Cerebellar nuclear complex (tissue), 1 donor: ENCODE measurements at places on chromosomes 6 and 20.

DNA sequence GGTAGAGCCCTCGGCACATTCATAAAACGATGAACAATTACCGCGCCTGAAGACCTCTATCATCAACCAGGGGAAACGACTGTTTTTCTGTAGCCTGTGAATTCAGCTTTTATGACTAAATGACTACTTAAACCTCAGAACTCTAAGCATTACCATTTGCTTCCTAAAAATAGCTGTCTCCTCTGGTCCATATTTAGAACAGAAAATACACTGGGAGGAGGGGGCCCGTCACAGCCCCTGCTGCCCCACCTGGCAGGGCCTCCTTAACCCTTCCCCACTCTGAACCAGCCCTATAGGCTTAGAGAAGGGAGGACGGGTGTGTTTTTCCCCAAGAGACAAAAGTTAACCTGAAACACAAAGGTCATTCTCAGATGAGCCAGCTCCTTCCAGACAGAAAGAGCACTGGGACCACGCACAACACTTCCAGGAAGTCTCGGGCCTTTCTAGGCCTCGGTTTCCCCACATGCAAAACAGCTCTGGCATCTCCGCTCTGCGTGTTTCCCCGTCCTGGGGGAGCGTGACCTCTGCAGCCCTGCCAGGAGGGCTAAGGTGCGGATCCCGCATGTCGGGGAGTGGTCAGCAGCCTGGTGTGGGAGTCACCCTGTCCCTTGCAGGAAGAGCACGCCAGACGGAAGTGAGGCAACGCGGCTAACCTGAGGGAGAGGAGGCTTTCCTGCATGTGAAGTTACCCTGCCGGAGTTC lies 193.9 kb downstream of the DLL1 start:
- DNase-seq: no peak

DNA sequence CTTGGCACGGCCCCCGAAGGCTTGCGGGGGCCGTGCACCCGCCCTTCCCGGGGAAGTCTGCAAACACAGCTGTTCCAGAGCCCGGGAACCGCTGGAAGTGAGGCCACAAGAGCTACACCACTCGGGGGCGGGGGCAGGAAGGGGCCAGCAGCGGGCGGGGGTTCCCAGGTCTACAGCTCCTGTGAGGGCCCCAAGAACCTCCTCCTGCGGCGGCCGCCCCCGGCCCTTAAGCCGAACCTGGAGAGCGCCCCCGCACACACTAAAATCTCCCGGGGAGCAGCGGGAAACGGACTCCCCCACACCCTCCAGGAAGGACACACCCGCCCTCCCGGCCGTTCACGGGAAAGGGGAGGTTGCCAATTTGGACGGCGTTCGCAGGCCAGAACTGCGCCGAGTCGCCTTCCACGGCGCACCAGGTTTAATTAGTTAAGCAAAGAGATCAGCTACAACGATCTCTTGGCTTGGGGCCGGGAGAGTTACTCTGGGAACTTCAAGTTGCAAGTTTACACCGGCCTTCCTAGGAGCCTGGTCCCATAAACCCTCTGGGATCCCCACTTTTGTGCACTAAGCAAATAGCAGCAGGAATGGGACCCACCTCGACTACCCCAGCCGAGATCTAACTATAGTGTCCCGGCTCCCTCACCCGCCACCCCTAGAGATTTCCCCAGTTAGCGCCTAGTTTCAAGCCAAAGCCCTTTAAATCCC lies 1.7 kb downstream of the JAG1 start:
- DNase-seq: no peak

DNA sequence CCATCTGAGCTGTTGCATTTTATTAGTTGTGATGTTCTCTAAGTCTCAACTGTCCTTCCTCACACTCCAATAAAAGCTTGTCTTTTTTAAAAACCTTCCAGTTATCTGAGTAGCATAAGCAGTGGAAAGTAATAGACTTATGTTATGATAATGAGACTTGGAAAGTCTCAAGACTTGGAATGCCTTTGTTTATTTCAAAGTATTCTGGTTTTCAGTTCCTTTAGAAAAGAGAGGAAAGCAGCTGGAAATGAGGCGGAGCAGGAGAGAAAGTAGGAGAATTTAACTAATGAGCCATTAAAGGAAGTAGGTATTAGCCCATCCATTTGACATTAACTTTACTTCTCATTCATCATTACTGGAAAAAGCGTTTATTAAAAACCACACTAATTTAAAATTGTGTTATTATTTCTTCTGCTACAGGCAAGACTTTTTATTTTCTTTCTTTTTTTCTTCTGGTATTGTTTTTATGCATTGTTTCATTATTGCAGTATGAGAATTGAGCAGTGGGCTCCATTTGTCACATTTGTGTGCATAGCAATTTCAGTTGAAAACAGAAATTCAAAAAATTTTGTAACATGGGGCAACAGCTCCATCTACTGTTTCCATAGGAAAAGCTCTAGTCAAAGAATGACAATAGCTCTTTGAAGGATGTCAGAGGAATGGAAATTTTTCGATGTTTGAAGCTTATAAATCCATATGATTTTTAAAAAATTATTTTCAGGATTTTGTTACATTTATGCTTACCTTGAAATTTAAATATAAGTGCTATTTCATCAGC lies 194.8 kb downstream of the COL9A1 start:
- peak; percentile 43 for DNase-seq

DNA sequence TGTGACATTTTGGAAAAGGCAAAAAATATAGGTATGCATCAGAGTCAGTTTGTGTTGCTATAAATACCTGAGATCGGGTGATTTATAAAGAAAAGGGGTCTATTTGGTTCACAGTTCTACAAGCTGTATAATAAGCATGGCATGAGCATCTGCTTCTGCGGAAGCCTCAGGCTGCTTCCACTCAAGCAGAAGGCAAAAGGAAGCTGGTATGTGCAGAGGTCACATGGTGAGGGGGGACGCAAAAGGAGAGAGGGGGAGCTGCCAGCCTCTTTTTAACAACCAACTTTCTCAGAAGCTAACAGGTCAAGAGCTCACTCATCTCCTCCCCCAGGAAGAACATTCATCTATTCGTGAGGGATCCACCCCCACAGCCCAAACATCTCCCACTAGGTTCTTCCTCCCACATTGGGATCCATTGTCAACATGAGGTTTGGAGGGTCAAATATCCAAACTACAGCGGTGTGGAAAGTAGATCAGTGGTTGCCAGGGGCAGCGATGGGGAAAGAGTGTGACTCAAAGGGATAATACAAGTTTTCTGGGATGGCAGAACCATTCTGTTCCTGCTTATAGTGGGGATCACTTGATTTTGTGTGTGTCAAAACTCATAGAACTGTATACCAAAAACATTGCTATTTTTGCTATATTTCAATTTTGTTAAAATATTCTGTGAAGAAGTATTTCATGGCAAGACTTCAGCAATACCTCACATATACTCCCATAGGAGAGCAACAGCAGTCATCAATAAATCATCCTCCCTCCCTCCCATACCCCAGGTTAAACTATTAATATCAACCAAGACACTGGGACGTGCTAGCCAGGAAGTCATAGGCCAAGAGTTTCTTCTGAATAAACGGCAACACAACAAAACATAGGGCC lies 9.9 kb upstream of the FAM50B start:
- DNase-seq: no peak

DNA sequence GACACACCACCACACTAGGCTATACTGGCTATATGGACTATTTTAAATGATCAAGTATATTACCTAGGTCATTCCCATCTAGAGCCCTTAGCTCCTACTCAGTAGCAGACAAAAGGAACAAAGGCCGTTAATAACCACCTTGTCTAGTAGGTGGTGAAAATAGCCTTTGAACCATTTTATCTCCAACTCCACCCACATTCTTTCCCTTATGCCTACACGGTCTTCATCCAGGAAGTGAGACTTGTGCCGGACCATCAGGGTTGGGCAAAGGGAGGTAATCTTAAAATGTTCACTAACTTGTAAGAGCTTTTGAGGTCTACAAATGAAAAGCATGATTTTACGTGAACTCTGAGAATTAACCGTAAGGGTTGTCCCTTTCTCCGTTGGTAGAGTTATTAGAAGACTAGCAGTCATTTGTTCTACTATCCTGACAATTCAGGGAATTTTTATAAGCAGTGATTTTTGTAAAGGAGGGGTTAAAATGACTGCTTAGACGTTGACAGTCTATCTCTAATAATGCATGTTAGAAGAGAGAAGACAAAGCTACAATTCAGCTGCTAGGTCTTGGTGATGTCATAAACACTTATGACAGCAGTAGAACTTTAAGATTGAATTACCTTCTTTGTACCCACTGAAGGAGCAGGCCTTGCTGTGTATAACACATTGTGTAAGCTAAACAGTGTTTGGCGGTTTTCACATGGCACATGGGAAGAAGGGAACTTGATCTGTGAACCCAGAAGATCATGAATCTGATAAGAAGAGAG lies 371.8 kb upstream of the JAG1 start:
- DNase-seq: no peak
